ENCODE measurements at places on chromosomes 7 and 10.

GRCh38 chr10:31926160-31926559 lies 2.5 kb downstream of the ARHGAP12 start:
- no peak for DNase-seq

- no peak for DNase-seq
Measured at GRCh38 chr7:40447345-40447744, 312.5 kb downstream of the SUGCT start.

GRCh38 chr10:93938140-93938539 lies 44.4 kb downstream of the SLC35G1 start:
- no peak for DNase-seq

- no peak for DNase-seq
Measured at GRCh38 chr7:716636-717035, 9.9 kb upstream of the DNAAF5 start.

GRCh38 chr10:3668276-3668965 lies 116.6 kb downstream of the KLF6 start:
- DNase-seq, result peak; percentile 54

DNA sequence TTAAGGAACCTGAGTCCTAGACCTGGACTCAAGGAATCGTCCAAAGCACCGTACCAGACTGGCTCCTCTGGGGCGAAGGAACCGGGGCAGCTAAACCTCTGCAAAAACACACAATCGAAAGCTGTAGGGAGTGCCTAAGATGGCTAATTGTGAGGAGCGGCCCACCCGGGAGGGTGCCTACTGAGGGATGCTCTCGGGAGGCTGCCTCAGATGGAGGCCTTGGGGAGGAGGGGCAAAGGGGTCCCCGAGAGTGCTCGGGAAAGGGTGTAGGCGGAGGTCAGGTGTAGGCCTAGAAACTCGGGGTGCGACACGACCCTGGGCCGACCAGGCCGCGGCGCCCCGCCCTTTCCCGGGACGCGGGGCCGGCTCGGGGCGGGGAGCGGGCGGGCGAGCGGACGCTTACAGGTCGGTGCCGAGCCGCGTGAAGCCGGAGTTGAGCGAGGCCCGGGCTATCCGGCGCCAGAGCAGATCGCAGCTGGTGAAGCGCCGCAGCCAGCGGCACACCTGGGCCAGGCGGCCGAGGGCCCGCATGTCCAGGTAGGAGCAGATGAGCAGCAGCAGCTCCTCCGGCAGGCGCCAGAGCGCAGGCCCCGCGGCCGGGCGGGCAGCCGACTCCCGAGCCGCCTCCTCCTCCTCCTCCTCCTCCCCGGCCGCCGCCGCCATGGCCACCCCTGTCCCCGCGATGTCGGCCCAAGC lies 844 bp downstream of the FBXW4 start:
- DNase-seq, result no peak

- DNase-seq, result no peak
Measured at GRCh38 chr10:77512219-77512578, 125.4 kb downstream of the KCNMA1 start.

- DNase-seq, result no peak
Measured at GRCh38 chr10:12579954-12580858, 230.9 kb downstream of the CAMK1D start.

GRCh38 chr7:23293500-23294073 lies 5.6 kb upstream of the MALSU1 start:
- DNase-seq, result no peak

DNA sequence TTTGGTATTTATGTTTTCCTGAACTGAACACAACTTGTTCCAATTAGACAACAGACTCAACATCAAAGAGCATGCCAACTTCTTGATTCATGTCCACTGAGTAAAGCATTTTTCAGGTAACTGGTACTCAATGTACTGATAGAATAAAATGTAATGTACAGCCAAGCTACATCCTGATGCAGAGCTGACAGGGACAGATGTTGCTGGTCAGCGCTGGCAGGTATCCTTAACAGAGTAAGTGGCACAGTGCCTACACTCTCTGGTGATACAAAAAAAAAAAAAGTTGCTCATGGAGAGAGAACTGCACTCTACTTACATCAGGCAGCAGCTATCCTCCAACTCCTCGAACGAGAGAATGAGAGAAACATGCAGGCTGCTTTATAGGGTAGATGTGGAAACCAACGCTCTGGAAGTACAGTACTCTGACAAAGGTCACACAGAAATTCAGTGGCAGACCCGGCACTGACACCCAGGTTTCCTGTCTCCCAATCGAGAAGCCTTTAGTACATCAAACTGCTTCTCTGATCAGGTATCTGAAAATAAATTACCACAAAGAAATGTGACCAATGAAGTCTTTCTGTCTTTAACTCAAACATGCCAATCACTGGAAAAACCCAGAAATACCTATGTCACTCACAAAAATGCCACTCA lies 4.6 kb downstream of the ITGB1 start:
- no peak for DNase-seq

DNA sequence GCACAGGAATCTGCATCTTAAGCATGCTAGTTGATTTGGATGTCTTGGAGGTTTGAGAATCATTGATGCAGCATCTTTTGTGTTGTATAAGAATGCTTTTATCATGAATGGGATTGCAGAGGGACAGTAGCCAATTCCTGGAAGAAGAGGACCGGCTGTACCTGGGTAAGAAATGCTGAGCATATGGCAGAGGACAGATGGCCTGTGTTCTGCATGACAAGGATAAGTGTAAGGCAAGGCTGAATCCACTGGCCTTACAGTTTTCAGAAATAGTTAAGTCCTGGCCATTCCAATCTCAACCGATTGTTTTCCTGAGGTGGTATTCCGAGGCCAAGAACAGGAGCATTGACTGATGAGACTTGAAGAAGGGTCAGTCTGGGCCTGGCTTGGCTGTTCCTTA lies 24.4 kb upstream of the KBTBD2 start:
- DNase-seq, result no peak

All from iPS DF 19.7 (cell line).